PC-9 (cell line): ENCODE measurements at places on chromosomes 11 and 22.
A peak's percentile ranks its signal among the peaks of the same experiment; 100 is the strongest.

- DNase-seq, result no peak
These were observed 11.0 kb downstream of the CRELD2 start for GRCh38 chr22:49929211-49929979.

GRCh38 chr11:85029964-85030363 lies 597.2 kb downstream of the DLG2 start:
- DNase-seq, result peak; percentile 72

DNA sequence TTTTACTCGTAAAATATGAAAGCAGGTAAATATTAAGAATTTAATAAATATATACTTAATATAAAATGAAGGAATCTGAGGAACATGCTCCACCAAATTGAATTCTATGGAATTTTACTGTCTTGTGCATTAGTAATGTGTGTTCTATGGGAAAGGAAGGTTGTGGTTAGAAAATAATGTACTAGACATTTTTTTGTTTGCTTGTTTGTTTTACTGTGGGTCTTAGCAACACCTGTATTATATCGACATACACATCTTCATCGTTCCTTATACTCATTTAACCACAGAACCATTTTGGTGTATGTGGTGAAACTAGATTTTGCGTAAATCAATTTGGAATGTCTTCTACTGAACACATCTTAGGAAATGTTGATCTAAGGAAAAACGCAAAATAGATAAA lies 114.1 kb upstream of the MTMR2 start:
- DNase-seq, result peak; percentile 99

DNA sequence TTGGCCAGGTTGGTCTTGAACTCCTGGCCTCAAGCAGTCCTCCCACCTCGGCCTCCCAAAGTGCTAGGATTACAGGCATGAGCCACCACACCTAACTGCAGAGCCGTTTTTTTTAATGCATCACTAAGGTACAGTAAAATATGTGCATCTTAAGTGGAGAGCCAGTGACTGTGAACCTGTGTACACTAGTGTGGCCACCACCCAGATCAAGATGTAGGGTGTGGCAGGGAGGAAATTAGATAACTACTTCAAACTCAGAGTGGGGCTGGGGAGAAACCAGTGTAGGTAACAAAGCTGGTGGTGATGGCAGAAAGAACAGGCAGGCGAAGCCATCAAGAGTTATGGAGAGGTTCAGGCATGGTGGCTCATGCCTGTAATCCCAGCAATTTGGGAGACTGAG lies 14.4 kb downstream of the SNAP29 start:
- no peak for DNase-seq

DNA sequence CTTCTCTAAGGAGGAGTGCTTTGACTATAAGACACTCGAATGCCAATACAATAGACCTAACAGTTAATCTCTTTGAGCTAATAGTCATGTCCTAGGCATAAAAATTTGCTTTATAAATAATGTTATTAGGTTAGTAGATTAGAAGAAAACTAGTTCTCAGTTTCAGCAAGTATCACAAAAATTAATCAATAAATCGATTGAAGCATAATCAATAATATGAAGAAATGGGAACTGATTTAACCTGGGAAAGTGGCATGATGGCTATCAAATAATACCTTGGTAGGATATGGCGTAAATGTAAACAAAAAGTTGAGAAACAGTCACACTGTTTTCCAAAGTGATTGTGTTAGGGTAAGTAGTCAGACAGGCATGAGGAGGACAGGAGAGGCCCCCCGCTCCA lies 676.3 kb downstream of the OPCML start:
- DNase-seq, result no peak

GRCh38 chr11:33919645-33920044 lies 27.8 kb upstream of the LMO2 start:
- no peak for DNase-seq

DNA sequence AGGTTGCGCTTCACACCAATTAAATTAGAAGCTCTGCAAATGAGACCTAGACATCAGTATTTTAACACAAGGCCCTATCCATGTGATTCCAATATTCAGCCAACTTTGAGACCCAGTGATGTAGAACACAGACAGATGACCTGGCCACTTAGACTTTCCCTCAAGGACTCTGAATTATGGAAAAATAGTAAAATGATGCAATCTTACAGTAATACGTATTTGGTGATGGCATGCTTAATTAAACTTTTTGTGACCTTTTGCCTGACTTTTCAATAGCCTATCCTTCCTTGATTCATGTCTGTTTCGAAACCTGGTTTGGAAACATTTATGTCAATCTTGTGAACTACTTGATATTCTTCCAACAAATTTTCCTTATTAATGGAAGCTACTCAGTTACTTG lies 521.2 kb downstream of the KCNA4 start:
- no peak for DNase-seq

GRCh38 chr11:28697920-28698827 lies 590.0 kb downstream of the METTL15 start:
- DNase-seq, result peak; percentile 37

- DNase-seq, result no peak
These were observed 708.9 kb upstream of the CCDC179 start for GRCh38 chr11:23569134-23569533.

- no peak for DNase-seq
These were observed 8.2 kb upstream of the NAP1L4 start for GRCh38 chr11:3000032-3000961.
